ENCODE measurements at places on chromosomes 11 and 22.

- no peak for DNase-seq
Observed at GRCh38 chr11:66476841-66477251, 3.4 kb upstream of the DPP3 start.

GRCh38 chr11:3932698-3933097 lies 77.2 kb downstream of the STIM1 start:
- DNase-seq, result no peak

- no peak for DNase-seq
Observed at GRCh38 chr11:2483426-2483825, 38.6 kb downstream of the KCNQ1 start.

DNA sequence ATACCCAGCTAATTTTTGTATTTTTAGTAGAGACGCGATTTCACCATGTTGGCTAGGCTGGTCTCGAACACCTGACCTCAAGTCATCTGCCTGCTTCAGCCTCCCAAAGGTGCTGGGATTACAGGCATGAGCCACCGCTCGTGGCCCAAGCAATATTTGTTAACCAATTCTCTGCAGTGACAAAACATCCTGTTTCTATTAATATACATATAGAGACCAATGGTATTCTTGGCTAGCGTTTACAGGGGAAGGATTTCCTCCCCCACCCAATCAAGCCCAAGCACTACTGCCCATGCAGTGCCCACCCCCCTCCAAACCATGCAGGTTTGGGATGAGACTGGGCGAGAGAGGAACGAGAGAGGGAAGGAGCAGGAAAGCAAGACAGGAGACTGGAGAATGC lies 53.1 kb downstream of the APOL3 start:
- no peak for DNase-seq

GRCh38 chr11:88250566-88251242 lies 75.5 kb upstream of the RAB38 start:
- DNase-seq, result no peak

GRCh38 chr11:70517988-70518907 lies 119.9 kb downstream of the CTTN start:
- DNase-seq, result no peak

DNA sequence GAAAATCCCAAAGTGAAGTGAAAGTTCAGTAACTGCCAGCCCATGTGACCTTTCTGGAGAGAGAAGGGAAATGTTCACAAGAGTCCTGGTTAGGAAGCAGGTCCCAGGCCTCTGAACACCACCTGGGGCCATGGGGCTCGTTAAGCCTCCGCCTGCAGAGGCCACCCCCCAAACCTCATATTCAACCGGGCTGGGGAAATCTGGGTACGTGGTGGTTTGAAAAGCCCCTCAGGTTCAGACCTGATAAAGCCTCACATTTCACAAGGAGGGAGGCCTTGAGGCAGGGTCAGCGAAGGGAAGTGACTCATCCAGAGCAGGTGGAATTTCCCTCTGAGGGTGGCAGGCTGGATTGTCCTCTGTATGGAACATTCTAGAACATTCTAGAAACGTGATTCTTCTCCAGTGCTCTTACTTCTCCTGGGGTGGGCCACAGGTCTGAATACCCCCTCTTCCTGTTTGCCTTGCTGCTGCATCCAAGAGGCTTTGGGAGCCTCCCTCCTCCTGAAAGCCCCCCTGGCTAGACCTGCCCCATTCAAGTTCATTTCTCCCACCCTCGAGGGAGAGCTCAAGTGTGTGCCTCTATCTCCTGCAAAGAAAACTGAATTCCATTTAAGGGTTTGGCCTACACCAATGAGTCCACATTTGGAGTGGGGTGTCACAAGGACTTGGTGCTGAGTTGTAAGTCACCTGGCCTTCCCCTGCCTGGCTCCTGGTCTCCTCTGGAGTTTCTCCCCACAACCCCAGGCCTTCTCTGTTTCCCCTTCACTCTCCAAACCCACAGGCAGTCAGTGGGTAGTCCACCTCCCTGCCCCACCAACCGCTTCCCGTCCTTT lies 6.3 kb downstream of the FXYD2 start:
- DNase-seq, result no peak

GRCh38 chr11:36328966-36329673 lies 33.0 kb downstream of the PRR5L start:
- no peak for DNase-seq

DNA sequence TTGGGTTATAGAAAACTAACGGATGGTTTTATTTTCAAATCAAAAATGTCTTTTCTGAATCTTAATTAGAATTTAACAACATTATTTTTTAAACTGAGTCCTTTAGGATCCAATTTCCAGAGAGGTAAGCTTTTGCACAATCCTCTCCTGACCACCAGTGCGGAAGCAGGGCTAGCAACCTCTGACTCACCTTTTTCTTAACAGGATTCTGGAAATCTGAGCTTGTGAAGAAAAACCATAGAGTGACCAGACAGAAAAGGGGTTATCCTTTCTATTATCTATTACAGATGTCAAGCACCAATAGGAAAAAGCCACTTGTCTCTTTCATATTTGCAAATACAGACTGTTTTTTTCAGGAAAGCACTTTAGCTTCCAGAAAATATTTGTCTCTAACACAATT lies 25.3 kb downstream of the ALG9 start:
- no peak for DNase-seq

GRCh38 chr11:134471087-134471715 lies 59.2 kb upstream of the B3GAT1 start:
- no peak for DNase-seq

DNA sequence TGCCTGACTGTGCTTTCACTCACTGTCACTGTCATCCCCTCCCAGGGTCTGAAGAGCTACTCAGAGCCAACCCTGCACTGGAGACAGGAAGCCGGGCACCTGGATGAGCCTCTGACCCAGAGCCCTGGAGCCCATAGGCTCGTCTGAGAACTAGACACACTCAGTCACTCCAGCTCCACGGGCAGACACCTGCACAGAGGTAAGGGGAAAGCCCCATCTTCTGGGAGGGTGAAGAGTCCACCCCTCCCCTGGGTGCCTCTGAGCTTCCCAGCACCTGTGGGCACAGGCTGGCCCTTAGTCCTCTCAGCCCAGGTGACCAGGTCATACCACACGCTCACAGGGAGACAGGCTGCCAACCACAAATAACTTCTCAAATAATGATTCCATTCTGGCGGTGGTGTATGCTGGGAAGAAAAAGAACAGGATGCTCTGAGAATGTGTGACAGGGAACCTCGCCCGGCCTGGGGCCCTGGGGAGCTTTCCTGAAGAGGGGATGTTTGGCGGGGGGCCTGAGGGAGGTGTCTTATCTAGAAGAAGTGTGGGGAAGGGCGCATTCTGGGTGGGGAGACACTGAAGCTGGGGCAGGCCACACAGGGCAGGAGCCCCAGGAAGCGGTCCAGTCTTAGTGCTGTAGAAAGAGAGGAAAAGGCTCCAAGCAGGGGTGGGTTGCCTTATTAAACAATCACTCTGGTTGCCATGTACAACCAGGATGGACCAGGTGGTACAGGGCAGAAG lies 5.3 kb downstream of the CCDC157 start:
- DNase-seq, result no peak

GRCh38 chr11:3155216-3155615 lies 9.9 kb downstream of the OSBPL5 start:
- DNase-seq, result no peak
